GM10248 (cell line): ENCODE measurements at places on chromosomes 11 and 22.

DNA sequence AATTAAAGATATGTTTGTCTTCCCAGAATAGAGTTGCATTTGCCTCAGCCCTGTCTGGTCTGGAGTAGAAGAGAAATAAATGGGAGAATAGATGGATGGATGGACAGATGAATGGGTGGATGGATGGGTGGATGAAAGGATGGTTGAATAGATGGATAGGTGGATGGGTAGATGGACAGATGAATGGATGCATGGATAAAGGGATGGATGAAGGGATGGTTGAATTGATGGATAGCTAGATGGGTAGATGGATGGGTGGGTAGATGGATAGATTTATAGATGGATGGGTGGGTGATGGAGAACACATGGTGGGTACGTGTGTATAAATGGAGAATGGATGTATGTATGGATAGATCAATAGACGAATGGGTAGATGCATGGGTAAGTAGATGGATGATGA is 8.5 kb downstream of the CRYBB1 start:
- no peak for DNase-seq

- no peak for DNase-seq
Observed at GRCh38 chr22:19810381-19811201, 44.1 kb downstream of the GNB1L start.

GRCh38 chr22:38471237-38471636 is 3.3 kb downstream of the KDELR3 start:
- DNase-seq = no peak

DNA sequence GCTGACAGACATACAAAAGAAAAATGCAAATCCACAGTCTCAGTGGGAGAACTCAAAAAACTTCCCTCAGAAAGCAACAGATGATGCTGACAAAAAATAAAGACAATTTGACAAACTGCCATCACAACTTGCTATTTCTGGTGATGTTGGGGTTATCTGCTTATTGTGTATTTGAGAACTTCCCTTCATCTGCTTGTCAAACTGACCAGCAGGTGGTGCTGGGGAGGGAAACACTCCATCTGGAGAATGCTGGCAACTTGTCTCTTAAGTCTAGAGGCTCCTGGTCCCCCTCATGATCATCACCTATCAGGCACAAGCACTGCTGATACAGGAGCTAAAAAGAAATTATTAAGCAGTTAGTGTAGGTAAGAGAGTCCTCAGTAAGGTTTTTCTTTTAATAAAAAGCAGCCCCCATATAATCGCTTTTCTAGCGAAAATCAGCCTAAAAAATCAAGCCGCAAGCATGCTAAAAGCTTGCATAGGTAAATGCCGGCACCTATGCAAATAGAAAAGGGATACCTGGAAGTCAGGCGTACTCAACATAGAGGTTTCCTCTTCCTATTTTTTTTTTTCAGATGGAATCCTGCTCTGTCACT is 9.8 kb upstream of the FAM111B start:
- no peak for DNase-seq

GRCh38 chr11:36309779-36310178 is 13.7 kb downstream of the PRR5L start:
- DNase-seq = no peak

DNA sequence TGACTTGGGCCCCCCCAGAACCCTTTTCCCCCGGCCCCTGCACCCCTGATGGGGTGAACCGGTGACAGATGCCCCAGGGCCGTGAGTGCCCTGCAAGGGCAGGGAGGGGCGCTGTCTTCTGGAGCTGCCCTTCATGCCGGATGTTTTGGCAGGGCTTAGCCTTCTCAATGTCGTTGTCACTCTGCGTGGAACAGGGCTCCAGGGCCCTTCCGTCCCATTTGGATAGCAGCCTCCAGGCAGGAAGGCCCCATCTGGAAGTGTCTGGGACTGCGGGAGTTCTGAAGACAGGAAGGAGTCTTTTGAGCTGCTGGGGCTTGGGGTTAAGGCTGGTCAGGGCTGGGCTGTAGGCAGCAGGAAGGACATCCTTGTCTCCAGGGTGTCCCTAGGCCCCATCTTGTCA is 4.6 kb downstream of the FRMD8 start:
- DNase-seq = no peak

DNA sequence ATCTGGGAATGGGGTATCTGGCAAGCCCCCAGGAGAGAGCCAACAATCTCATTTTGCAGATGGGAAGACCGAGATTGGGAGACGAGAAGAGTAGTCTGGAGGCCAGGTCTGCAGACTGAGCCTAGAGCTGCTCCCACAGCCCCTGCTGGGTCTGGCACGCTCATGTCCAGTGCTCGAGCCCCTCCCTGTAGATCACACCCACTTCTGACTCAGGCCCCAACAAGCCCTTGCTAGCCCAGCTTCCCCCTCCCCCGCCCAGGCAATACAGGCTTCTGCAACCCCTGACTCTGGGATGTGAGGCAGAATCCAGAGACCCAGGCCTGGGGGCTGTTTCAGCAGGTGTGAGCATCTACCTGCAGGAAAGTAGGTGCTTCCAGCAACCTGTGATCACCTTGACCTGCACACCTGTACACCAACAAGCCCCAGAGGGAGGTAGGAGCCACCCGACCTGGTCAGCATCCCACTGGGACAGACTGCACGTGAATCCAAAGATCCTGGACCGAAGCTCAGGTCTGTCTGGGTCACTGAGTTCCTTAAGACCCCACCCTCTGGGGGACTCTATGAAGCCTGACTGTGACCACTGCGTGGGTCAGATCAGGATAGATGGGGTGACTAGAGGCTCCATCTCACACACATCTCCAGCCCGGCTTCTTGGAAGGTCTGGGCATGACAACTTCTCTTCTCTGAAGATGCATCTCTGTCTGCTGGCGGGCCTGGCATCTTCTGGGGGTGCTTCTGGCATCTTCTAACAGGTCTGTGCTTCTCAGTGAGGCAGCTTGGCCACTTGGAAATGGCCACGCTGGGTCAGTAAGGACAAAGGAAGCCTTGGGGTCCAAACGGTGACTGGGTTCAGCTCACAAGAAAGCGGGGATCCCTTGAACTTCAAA is 29.3 kb downstream of the LINC01488 start:
- DNase-seq = no peak
